T-helper 2 cell treated with Interferon-gamma antibody and Interleukin-4, amounts not matched to agents 5 μg/mL and 100 μg/mL, for 36 hours (primary cell): ENCODE measurements at places on chromosomes 4 and X.
A peak's percentile ranks its signal among the peaks of the same experiment; 100 is the strongest.

GRCh38 chrX:149259241-149259640 is 245.9 kb downstream of the IDS start:
- no peak for DNase-seq

DNA sequence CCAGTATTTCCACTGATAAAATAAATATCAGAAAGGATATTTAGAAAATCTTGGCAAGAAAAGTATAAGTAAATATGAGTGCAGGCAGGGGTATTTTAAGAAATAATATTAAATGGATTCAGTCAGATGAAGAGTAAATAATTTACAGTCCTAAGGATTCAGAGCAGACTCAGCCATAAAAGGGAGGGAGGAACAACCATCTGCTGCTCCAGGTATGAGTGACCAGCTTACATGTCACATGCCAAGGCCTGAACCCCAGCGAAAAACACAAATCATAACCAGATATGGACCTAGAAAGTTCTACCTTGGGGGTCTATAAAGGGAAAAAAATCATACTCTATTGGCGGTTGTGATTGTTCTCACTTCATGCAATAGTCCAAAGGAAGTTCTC is 166.8 kb downstream of the COL4A6 start:
- DNase-seq = no peak

DNA sequence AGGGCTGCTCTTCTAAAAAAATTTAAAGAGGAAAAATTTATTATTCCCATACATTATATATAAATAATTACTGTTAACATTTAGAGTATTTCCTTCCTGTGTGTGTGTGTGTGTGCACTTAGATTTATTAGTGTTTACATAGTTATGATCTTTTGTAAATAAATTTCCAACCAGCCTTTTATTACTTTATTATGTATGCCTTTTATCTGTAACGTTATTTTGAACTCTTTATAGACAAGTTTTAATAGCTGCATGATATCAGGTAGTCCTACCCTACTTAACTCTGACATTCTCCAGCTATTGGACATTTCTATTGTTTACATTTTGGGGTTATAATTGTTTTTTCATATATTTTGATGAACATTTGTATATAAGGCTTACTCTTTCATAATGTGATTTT is 8.8 kb downstream of the THAP9 start:
- no peak for DNase-seq

GRCh38 chr4:118807659-118808058 is 28.3 kb downstream of the SEC24D start:
- no peak for DNase-seq

DNA sequence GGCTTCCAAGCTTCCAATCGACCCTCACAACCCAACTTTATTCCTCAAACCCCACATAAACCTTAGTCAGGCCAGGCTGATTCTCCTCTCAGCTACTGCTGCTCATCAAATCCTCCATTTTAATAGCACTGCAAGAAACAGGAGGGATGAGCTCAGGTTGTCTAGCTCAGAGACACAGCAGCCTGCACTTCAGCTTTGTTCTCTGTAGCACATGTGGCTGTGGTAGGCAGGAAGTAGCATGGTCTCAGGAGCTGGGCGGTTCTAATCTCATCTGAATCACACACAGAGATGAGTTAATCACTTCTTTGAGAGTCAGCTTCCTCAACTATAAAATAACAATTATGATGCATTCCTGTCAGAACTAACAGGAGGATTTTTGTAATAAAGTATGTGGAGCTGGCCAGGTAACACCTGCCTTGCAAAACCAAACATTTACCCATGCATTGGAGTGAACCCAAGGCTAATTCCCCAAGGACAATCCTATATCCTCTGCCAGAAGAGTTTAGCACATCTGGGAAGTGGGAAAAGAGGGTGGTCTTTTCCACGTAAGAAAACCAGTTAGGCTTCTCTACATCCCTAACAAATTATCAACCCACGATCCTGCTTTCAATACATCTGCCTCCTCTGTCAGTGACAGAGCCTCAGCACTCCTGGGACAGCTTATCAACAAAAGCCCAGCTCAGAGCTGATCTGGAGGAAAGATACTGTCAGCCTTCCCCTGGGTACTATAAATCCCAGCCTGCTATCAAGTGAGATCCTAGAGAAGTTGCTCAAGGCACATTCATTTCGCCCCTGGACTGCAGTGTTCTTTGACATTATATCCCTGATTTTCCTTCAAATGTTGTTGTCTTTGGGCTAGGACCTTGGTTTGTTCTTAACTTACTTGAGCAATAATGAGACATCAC is 32.8 kb downstream of the ELOVL6 start:
- peak; percentile 70 for DNase-seq

GRCh38 chr4:184188443-184189400 is 29.0 kb downstream of the ENPP6 start:
- DNase-seq = no peak

- no peak for DNase-seq
Measured at GRCh38 chr4:87698394-87698793, 48.3 kb downstream of the DMP1 start.

- no peak for DNase-seq
Measured at GRCh38 chr4:79759793-79760192, 313.2 kb downstream of the ANTXR2 start.

- DNase-seq = peak; percentile 44
Measured at GRCh38 chrX:19889582-19890342, 2.4 kb upstream of the SH3KBP1 start.
